ENCODE measurements at places on chromosomes 16 and 17.
A peak's percentile ranks its signal among the peaks of the same experiment; 100 is the strongest.

GRCh38 chr16:6498858-6499257 lies 833.8 kb upstream of the RBFOX1 start:
- no peak for DNase-seq

- DNase-seq = no peak
Measured at GRCh38 chr17:57288040-57288772, 31.9 kb downstream of the MSI2 start.

DNA sequence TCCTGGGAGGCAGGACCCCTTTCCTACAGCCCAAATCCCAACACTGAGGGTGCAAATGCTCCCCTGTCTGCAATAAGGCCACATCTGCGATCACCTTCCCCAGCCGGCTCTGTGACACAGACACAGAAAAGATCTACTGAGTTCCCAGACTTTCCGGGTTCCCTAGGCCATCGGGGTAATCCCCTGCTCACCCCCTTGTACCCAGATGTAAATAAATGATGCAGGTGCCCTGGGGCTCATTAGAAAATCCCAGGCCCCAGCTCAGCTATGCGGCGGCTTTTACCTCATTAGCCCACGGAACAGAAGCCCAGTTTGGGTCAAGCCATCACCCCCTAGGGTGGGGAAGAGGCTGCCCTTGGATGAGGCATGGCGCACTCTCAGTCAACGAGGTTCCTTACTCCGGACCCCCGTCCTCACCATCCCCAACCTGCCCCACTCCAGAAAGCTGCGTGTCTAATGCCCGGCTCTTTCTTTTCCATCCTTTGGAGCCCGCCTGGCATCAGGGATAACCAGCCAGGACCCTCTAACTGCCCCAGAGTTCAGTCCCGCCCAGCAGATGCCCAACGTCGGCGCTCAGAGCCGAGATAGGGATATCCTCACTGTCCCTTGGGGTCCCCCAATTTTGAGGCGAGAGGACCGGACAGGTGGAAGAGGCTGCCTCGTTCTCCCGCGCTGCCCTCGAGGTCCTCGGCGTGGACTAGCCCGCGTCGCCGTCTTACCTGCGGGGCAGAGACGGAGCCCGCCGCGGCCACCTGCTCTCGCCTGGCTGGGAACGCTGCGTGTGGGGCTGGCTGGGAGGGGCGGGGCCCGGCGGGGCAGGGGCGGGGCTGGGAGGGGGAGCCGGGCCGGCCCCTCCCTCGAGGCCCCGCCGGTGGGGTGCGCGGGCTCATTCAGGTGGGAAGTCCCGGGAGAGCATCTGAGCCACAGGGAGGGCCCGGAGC lies at the start of gene ZNF385C:
Gene ZNF385C, minus strand, starts transcription at position 783 of the 941 bp plus-strand sequence. CDS start 35,417 bp downstream, outside the sequence.
- no peak for DNase-seq

DNA sequence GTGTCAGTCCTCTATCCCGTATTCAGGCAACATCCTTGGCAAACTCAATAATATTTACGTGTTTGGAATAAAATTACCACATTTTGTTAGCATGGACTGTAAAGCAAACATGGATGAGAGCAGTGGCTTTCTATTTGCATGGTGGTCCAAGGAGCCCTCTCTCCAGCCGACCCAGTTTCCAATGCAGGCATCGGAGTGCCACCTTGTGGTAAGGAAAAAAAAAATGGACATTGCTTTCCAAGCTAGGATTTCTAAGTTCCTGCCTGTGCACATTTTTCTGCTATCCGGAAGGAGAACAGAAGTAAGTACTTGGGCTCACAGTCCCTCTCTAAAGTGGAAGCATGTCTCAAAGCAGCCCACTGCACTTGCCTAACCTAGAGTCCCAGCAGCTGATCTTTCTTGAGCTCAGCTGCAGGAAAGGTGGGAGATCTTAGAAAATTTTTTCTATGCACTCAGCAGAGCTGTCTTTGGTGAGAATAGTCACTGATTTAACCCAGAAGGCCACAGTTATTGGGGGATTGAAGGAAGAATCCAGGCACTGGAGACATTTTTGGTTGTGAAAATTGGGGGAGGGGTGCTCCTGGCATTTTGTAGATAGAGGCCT lies 46.0 kb upstream of the ERCC4 start:
- DNase-seq = no peak

DNA sequence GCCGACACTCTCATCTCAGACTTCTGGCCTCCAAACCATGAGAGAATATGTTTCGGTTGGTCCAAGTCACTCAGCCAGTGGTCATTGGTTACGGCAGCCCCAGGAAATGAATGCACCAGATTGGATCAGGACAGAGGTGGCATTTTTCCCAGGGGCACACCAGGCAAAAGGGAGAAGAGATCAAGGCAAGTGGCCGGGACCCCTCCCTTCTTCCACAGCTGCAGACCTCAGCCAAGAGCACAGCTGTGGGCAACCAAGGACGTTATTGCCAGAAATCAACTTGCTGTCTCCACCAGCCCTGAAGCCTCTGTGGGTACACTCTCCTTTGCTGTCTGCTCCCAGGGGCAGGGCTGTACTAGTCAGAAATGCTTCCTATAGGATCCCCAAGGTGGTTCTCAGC lies 20.7 kb downstream of the LRRC75A start:
- DNase-seq = no peak

GRCh38 chr16:87968541-87968940 lies 17.3 kb downstream of the BANP start:
- DNase-seq = peak; percentile 32

GRCh38 chr16:9821331-9821730 lies 360.9 kb downstream of the GRIN2A start:
- DNase-seq = no peak

DNA sequence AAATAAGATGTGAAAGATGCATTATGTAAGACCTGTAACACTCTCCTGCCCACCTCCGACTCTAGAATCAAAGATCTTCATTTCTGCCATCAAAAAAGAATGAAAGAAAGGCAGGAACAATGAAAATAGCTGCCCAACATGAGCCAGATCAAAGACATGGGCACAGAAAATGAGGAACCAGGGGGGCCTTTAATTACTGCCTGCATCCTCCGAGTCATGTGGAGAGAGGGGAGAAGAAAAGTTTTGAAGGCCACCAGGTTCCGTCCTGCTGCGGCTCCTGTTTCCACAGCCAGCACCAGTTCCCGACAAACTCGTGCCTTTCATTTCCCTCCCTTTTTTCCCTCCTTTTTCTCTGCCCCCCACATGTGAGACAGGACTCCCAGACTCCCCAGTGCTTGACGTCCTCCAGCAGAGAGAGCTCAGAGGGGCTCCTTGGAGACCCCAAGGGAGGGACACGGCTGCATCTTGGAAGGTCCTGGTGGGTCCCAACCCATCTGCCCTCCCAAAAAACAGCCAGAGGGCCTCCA lies 168.4 kb downstream of the ZNF423 start:
- DNase-seq = no peak

GRCh38 chr17:7740481-7741001 lies 23.0 kb downstream of the DNAH2 start:
- DNase-seq = no peak

- DNase-seq = no peak
Measured at GRCh38 chr16:82829301-82829700, 202.5 kb downstream of the CDH13 start.

All from suprapubic skin (tissue), 4 donors.